ENCODE measurements at places on chromosomes 2 and 18.

GRCh38 chr2:112712903-112713584 lies 7.8 kb upstream of the NT5DC4 start:
- no peak for DNase-seq

DNA sequence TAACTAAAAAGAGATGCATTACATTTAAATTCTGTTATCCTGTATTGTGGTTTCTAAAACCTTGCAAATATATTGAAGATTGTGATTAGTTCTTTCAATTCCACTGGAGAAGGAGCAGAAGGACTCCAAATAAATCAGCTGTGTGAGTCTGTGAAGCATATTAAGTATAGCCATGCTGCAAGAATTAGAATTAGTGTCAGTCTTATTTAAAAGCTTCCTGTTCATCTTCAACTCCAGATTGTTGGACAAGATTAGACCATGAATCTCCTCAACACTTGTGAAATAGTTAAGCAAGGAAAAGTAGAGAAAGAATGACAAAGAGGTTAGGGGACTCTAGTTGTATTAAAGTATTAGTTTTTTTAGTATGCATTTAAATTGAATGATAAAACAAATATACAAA lies 92.5 kb upstream of the LRP1B start:
- no peak for DNase-seq

DNA sequence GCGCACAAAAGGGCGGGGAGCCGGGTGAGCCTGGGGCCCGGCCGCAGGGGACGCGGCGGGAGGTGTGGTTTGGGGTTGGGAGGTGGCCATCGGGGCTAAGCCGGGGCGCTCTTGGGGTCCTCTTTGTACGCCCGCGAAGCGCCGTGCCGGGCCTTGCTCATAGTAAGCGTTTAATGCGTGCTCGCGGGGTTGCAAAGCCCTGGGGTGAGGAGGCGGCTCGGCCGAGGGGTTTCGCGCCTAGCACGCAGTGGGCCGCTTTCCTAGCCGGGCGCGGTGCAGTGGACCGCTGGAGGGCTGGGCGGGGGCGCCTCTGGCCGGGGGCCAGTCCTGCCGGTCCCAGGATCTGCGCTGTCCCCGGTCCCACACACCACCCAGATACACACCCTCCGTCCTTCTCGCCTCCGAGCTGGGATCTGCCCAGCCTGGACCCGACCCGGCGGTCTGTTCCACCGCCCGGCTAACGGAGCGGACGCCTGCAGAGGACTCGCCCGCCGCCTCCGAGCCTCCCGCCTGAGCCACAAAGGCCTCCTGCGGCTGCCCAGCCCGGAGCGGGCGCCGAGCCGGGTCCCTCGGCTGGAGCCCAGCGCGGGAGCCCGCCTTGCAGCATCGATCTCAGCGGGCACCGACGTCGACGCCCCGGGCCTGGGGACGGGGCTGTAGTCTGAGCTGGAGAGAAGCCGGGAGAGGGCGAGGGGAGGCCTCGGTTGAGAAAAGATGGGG lies 564 bp downstream of the DPYSL5 start:
- no peak for DNase-seq

DNA sequence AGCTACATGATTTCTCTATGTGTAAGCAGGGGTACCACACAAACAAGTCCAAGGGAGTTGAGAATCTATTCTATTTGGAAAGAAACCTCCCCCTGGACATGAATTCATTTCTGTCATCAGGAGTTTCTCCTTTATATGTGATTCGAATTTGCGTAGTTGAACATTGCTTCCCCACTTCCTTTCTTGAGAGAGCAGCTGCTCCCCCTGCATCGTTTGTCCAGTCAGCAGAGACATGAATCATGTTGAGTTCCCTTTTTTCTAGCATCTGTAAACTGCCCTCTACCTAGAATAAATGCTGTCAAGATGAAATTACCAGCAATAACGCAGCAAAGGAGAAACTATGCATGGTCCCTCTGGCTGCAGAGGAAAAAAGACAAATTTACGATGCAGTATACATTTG lies 73.8 kb downstream of the KIF5C start:
- DNase-seq = no peak

DNA sequence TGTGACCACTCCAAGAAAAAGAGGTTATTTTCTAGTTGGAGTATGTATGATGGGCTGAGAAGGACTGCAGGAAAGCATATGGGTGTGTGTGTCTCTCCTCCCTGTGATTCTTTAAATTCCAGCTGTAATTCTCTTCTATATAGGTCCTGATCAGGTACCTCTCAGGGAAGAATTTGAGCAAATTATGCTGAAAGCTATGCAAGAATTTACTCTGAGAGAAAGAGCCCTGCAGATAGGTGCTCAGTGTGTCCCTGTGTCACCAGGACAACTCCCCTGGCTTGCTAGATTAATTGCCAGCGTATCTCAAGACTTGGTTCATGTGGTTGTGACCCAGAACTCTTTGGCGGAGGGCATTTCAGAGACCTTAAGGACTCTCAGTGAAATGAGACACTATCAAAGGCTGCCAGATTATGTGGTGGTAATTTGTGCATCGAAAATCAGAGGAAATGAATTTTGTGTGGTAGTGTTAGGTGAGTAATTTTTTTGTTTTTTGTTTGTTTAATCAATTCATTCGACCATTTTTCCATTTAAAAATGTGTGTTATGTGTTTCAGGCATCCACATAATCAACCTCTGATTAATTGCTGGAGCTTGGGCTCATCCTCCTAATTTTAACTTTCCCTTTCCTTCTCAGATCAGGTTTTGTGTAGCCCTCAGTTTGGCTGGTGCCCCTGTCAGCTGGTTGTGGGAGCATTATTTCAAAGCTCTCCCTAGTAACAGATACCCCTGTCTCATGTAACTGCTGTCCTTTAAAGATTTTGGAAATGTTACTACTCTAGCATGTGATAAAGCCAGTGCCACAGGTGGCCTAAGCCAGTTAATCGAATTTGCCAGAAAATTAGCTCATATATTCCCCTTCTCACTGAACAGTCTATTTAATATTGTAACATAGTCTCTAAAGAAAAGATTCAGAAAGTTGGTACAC lies 150.9 kb downstream of the ESCO1 start:
- no peak for DNase-seq

- no peak for DNase-seq
These were observed 7.3 kb upstream of the PROM2 start for GRCh38 chr2:95266781-95267430.

GRCh38 chr2:148503516-148503915 lies 141.0 kb upstream of the EPC2 start:
- no peak for DNase-seq

DNA sequence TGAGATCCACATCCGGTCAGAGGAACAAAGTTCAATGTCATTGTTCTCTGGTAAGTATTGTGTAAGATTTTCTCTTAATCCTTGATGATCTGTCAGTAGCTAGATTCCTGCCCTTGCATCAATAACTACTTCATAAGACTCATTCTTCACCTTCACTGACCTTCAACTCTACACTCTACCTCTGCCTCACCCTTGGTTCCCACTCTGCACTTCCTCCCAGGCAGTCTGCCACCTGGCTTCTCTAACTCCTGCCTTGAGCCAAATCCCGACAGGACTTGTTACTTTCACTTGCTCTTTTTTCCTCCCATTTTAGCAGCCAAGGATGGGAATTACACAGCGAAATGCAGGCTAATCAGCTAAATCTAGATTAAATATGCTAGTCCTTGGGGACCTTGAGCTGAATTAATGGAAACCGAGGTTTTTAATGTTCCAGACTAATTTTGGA lies 190.7 kb downstream of the DLGAP1 start:
- no peak for DNase-seq

DNA sequence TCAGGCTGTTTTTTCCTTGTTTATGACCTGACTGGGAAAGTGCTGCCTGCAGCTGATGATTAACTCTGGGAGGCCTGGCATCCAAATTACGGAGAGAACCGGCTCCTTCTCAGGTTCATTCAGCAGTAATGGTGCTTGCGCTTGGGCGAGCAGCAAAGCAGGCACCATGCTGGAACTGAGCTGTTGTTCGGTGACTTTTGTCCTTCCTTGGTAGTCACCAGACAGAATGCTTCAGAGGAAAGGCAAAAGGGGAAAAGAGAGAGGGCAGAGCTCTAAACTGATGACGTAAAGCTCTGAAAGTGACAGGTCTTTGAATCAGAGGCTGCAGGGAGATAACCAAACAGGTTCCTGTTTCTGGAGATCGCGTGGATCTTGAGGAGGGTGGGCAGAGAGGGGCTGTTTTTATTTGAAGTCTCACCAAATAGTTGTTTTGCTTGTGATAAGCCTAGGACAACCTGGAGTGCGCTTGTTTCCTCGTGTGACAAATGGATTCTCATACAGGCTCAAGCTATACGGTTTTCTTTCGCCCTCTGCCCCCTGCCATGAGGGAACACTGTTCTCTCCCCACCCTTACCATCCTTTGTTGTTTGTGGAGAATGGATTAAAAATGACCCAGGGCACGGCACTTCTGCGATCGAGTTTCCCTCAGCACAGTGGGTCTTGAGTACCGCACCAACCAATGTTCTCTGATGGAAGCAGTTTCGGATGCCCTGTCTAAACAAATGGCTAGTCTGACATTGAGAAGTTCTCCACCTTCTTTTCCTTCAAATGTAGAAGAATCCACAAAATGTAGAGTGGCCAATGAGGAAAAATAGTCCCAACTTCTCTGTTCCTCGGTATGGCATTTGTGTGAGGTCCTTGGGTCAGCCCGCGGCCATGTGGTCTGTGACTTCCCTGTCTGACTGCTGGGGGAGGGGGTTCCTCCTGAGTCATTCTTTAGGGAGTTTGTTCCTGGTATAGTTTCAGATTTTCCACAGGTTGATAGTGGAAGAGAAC lies 1.3 kb downstream of the RASGRP3 start:
- no peak for DNase-seq

- no peak for DNase-seq
These were observed 76.2 kb downstream of the KIAA2012 start for GRCh38 chr2:202149155-202149762.

DNA sequence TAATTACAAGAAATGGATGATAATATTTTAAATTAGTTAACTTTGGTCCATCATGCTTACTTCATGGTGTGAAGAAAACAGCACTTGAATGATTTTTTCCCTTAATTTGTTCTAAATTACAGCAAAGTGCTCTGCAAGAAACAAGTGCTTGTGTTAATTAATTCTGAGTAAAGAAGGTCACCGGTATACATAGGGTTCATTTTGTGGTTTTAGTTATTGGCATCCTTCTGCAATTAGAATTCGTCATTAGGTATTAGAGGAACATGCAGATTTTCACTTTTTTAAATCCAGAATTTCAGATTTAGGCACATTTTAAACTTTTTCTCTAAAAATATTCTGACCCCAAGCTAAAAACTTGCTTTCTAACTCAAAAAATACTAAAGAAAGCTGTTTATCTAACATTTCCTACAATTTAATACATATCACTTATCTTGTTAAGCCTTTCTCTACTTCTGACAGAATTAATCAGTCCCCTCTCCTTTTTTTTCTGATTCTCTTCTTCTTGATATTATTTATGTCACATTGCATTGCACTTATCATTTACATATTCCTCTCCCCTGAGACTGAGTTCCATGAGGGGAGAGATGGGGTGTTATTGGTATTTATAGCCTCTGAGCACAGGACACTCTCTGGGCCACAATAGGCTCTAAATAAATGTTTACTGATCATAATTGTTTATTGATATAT lies 129.2 kb downstream of the PLA2R1 start:
- no peak for DNase-seq
